ENCODE measurements at places on chromosomes 4 and X.

GRCh38 chr4:124491361-124492145 is 221.0 kb downstream of the ANKRD50 start:
- DNase-seq, result no peak

DNA sequence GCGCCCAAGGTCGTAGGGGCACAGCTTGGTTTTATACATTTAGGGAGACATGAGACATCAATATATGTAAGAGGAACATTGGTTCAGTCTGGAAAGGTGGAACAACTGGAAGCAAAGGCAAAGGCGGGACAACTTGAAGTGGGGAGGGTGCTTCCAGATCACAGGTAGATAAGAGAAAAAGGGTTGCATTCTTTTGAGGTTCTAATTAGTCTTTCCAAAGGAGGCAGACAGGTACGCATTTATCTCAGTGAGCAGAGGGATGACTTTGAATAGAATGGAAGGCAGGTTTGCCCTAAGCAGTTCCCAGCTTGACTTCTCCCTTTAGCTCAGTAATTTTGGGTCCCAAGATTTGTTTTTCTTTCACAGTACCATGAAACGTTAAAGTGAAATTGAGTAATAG is 223.2 kb downstream of the FAM47A start:
- no peak for DNase-seq

DNA sequence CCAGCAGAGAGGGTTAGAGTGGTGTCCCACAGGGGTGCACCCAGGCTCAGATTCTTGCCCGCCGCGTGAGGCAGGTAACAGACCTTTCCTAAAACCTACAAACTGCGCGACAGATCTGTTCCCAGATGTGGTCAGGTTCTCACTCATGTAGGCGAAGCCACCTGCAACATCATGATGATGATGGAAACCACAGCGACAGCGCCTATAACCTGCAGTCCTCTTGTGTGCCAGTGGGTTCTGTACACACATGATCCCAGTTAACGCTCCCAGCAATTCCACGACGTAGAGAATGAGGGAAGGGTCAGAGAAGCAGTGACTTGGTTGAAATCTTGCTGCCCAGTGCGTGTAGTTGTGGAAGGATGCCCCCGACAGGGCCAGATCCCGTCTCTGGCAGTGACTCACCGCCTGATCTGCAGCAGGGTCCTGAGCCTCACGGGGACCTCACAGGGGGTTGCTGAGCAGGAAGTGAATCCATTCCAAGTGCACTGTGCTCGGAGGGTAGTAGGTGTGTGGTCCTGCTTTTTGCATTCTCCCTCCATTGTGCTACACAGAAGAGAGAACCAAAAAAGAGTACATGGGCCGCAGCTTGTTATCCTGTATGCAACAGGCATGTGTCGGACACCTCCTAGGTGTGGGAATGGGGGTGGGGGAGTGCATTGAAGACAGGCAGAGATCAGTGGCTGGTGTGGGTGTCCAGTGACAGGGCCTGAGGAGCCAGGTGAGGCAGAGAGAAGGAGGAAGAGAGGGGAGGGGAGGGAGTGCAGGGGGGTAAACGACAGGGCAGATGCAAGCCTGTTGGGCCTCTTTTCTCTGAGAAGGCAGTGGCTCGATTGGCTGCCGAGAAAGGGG is 66.6 kb downstream of the MTMR1 start:
- DNase-seq, result no peak

DNA sequence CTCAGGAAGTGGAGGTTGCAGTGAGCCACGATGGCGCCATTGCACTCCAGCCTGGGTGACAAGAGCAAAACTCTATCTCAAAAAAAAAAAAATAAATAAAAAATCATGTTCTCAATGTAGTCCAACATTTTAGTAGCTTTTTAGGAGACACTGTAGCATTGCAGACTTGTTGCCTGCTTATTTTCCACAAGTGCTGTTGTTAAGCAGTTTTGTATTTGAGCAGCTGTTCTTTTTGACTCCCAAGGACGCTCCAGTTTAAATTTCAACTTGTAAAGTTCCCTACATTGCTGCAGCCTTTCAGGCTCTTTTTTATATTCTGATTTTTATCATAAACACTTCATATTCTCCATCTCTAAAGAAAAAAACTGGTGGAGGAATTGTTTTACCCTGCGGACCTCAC is 83.1 kb downstream of the PPEF2 start:
- no peak for DNase-seq

GRCh38 chr4:165027762-165028402 is 3.9 kb upstream of the TRIM60 start:
- DNase-seq, result no peak

GRCh38 chrX:41621222-41621723 is 67.5 kb upstream of the GPR34 start:
- no peak for DNase-seq

DNA sequence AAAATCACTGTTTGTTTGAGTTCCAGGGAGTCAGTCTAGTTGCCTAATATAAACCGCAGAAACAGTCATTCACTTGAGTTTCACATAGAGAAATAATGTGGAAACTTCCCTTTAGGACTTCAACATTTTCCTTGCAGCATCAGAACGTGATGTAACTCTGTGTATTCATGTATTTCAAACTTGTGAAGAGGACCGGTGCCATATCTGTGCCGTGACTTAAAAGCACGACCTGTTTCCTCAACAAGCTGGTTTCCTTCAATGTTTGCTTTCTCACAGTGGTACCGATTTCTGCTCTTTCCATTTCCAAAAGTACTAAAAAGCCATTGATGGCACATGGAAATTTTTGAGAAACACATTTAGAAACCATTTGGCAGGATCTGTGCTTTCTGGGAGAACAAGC is 166.6 kb upstream of the RAPGEF2 start:
- no peak for DNase-seq

GRCh38 chr4:89284020-89284424 is 23.6 kb downstream of the GPRIN3 start:
- DNase-seq, result no peak

- DNase-seq, result no peak
Observed at GRCh38 chr4:184262901-184263300, 45.2 kb upstream of the ENPP6 start.

DNA sequence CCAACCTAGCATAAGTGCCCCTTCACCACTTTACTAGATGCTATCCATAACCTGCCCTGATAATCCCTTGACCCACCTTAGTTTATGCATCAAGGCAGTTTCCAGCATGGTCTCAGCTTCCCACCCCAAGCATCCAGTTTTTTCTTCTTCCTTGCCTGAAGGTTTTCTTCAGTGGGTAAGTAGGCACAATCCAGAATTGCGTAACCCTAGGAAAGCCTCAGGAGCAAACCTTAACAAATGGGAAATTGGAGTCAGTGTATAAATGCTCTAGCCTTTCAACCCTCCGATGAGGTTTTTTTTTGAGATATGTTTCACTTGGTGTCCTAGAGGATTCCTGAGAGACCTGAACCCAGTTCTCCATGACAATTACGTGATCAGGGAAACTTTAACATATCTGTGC is 614.0 kb upstream of the BOD1L1 start:
- no peak for DNase-seq

GRCh38 chr4:44237643-44238042 is 211.0 kb downstream of the KCTD8 start:
- no peak for DNase-seq

All from esophagus squamous epithelium (tissue), 5 donors.